ENCODE measurements at places on chromosomes 16 and 17.

GRCh38 chr16:17606460-17606859 is 135.7 kb upstream of the XYLT1 start:
- DNase-seq = no peak

DNA sequence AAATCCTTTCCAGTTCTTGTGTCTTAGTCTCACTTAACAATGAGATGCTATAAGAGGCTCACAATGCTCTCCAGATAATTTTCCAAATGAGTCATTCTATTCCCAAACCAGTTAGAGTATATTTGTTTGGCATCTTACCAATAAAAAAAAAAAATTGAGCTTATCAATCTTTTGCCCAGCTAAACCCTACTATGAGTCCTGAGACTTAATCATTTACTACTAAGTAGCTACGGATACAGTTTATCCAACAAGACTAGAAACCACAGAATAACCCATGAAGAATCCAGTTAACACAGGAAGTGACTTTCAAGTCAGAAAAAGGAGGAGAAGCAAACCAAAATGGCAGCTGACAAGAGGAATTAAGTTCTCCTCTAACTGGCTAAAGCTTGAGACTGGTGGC is 330.3 kb upstream of the XYLT1 start:
- no peak for DNase-seq

DNA sequence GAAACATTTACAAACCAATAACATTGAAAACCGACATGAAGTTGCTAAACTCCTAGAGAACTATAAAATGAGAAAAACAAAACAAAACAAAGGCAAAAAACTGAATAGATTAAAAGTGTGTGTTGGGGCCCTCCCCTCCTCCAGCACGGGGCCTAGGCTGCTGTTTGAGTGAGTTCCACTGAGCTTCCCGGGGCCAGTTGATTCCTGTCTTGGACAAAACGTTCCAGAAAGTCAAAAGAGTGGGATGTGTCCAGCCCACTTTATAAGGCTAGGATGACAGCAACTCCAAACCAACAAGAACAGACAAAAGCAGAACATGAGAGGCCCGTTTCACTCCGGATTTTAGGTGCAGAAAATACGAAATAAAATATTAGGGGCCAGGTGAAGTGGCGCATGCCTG is 11.6 kb upstream of the CSNK1D start:
- no peak for DNase-seq

- no peak for DNase-seq
Observed at GRCh38 chr17:74502861-74503260, 28.4 kb downstream of the CD300LB start.

GRCh38 chr16:86052115-86052670 is 153.2 kb downstream of the IRF8 start:
- DNase-seq = no peak

GRCh38 chr17:17179371-17179827 is 26.7 kb downstream of the PLD6 start:
- DNase-seq = no peak

DNA sequence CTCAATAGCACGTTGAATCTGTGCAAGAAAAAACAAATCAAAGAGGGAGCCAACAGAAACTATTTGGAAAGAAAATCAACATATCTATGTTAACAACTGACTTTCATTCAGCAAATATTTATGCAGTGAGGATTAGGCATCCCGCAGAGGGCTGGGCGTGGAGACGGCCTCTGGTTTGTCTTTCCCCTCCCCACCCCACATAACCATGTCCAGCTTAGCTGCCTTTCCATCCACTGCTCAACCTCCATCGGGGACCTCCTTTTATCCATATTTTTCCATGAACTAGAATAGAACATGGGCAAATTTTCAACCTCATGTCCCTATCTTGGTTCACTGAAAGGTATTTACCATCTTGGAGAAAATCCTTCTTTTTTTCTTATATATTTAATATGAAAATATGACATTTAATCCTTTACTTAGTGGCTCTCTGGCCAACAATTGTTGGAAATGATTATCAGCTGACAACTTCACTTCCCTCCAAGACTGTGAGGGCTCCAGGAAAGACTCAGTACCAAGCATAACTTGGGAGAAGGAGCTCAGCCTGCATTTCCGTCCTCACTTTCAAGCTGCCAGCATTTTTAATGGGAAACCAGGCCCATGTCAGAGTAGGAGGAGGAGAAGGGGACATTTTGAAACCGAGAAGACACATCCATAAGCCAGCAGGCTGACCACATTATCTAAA is 462.6 kb upstream of the MAF start:
- DNase-seq = no peak

GRCh38 chr16:51592535-51593300 is 441.6 kb upstream of the SALL1 start:
- no peak for DNase-seq

DNA sequence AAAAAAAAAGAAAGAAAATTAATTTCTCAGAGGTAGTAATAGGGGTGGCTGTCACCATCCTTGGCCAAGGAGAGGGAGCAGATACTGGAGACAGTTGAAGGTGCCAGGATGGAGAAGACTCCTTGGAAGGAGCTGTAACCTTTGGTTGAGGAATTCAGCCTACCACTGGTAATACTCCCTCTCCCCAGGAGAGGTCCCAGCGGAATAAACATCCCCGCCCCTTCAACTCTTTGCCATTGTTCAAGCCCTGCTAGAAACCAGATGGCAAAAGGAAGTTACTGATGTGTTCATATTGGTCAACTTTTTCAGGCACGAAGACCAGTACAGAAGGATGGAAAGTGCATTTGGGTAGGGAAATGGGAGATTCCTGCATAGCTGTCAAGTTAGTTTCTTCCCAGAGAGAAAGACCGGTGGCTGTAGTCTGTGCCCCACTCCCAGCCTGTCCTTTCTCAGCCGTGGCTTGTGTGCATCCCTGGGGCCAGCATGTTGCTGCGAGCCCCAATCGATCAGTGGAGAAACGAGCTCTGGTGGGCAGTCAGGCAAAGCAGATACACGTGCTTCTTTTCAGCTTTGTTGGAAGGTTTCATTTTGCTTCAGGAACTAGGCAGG is 612.1 kb downstream of the MAF start:
- DNase-seq = no peak

GRCh38 chr17:16417896-16418684 is 2.7 kb downstream of the TRPV2 start:
- DNase-seq = no peak

GRCh38 chr17:39115135-39115534 is 36.3 kb downstream of the PLXDC1 start:
- DNase-seq = no peak

- no peak for DNase-seq
Observed at GRCh38 chr16:50602531-50603205, 54.5 kb downstream of the NKD1 start.

GRCh38 chr16:21703589-21704174 is 39.9 kb downstream of the OTOA start:
- no peak for DNase-seq

- no peak for DNase-seq
Observed at GRCh38 chr16:11004973-11005610, 60.7 kb downstream of the CLEC16A start.

DNA sequence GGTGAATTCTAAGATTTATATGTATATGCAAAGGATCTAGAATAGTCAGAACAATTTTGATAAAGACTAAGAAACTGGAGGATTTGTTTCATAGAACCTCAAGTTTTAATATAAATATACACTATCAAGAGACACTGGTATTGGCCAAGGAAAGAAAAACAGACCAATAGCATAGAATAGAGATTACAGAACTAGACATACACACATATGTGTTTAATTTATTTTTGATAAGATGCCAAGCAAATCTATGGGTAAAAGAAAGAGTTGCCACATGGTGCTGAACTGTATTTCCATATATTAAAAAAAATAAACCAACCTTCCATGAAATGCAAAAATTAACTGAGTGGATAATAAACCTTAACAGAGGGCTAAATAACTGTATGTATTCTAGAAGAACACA is 27.9 kb upstream of the LRRC37A3 start:
- no peak for DNase-seq

GRCh38 chr17:13917634-13918033 is 151.7 kb upstream of the COX10 start:
- no peak for DNase-seq

DNA sequence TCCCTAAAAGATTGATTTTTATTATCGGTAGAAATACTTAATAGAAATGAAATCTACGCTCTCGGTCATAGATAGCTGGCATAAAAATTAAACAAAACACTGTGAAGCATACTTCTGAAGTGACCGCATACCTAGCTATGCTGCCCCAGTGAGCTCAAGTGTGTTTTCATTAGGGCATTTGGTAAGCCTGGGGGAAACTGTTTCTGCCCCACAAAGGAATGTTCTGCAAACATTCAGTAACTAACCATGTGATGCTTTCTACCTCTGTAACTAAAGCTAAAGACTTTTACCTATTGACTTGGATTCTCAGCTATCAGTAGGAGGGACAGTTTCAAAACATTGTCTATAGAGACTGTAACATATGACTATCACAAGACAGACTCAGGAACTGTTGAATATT is 93.5 kb upstream of the HSBP1 start:
- DNase-seq = no peak

DNA sequence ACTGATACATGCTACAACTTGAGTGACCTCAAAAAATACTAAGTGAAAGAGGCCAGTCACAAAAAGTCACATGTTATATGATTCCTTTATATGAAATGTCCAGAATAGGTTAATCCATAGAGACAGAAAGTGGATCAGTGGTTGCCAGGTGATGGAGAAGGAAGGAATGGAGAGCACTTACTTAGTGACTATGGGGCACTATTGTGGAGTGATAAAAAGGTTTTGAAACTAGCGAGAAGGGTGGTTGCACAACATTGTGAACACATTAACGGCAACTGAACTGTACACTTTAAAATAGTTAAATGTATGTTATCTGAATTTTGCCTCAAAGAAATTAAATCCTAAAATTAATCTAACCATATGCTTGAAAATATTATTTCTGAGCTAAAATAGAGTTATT is 25.9 kb downstream of the AMFR start:
- no peak for DNase-seq

DNA sequence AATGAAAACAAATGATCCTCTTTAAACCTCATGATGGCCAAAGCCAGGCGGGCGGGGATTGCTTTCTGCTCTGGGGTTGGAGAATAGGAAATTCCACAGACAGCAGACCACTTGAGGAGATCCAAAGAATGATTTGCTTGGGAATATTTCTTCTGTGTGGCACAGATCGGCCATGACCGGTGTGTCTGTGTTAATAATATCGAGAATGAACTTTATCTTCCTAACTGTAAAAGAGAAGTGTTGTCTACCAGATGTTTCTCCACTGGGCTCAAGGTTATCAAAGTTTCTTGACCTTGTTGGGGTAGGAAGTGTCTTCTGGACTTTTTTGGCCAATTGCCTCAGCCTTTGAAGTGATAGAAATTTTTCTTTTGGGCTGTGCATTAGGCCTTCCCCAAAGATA is 186.6 kb upstream of the ZFHX3 start:
- DNase-seq = no peak

GRCh38 chr16:17277981-17278381 is 192.8 kb downstream of the XYLT1 start:
- DNase-seq = no peak

GRCh38 chr16:14232106-14232864 is 161.2 kb downstream of the MRTFB start:
- no peak for DNase-seq

- DNase-seq = no peak
Observed at GRCh38 chr16:89826531-89827382, 1.5 kb upstream of the SPIRE2 start.

GRCh38 chr17:21200590-21201297 is 13.2 kb downstream of the TMEM11 start:
- no peak for DNase-seq

DNA sequence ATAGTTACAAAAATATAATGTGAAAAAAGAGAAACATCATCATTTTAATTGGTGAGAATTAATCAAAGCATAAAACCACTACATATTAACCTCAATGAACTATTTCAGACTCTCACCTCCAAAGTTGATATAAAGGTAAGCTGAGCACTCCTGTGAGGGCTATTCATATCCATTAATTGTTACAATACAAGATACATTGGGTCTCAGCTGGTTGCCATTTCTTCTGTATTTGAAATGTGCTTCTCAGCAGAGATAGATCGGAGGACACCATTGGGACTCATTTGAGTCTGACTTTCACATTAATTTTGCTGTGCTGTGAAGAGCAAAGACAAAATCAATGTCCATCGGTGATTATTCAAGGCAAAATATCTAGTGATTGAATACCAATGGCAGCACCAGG is 459.5 kb upstream of the GOT2 start:
- DNase-seq = no peak

DNA sequence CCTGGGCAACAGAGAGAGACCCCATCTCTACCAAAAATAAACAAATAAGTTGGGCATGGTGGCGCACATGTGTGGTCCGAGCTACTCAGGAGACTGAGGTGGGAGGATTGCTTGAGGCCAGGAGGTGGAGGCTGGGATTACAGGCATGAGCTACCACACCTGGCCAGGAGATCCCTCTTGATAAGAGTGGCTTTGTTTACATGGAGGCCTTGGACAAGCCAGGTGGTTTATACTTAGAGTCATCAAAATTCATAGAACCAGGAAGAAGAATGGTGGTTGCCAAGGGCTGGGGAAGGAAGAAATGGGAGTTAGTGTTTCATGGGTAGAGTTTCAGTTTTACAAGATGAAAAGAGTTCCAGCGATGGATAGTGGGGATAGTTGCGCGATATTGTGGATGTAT is 8.8 kb upstream of the ZFP1 start:
- no peak for DNase-seq

DNA sequence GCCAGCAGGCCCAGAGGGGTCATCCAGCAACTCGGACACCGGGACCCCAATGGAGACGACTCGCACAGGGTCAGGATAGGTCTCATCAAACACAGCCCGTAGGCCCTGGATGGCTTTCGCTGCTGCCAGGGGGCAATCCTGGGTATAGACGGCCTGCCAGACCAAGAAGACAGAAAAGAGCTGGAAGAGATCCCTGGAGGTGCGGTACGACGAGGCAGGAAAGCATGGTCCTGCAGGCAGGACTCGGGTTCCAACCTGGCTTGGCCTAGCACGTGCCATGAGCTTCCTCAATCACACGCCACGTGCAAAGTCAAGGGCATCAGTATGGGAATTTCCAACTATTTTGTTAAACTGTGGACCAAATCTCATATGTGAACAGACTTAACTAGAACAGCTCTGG is 6.3 kb upstream of the EXOSC6 start:
- DNase-seq = no peak

GRCh38 chr17:70310221-70310672 is 140.9 kb downstream of the KCNJ2 start:
- DNase-seq = no peak

- DNase-seq = no peak
Observed at GRCh38 chr16:2768403-2769089, 8.5 kb downstream of the ELOB start.

GRCh38 chr17:77404812-77405581 is 264.2 kb downstream of the SEC14L1 start:
- peak; percentile 43 for DNase-seq

- no peak for DNase-seq
Observed at GRCh38 chr17:10420811-10421210, 939 bp downstream of the MYH8 start.

- DNase-seq = no peak
Observed at GRCh38 chr17:70906808-70907207, 737.5 kb downstream of the KCNJ2 start.

DNA sequence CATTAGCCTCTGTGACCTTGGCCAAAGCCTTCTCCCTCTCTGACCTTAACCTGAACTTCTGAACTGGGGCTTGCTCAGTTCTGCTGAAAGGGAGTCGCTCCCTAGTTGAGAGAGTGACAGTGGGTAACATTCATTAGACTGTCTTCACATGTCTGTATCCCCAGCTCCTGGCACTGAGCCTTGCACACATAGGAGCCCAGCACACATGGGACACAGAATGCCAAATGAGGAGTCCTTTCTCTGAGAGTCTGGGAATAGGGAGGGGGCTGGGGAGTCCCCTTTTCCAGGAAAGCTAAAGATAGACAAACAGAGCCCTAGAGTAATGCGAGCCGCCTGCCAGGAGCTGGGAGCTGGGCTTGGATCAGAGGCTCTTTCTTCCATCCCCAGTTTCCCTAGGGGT is 2.5 kb downstream of the TAC4 start:
- DNase-seq = no peak

Data from Panc1 (cell line).